ENCODE measurements at places on chromosomes 4 and X. TPM values are rescaled to one million over a fixed set of nuclear protein-coding genes. Genes with fewer than 3 reads are reported as not detected.

DNA sequence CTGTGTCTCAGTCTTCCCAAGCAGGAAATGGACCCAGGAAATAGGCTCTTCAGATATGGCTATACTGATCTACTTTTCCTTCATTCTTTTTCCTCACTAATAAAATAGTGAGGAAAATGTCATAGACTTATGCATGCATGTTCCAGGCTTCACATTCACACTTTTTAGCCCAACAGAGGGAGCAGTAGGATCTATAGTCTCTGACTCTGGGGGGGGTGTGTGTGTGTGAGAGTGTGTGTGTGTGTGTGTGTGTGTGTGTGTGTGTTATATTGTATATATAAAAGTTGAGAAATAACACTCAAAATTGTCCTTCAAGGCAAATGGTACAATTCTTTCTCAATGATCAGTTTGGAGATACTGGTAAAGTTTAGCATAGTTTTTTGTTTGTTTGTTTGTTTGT lies 297.2 kb upstream of the GALNT7 start:
- no peak for DNase-seq

DNA sequence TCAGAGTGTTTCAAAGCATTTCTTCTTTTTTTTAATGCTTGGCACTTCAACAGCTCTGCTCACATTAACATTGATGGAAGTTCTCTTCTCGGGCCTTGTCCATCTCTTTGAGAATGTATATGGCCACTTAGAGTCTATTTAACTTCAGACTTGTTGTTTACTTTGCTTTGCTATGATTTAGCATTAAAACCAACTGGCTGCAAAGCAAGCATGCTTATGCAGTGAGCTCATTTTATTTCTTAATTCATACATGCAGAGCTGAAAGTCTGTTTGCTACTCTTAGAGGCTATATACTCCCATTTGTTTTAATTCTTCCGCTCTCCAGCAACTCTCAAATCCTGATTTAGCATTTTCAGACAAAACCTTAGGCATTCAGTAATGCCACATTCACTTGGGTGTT lies 107.6 kb upstream of the PACRGL start:
- DNase-seq = no peak

GRCh38 chr4:182254026-182254780 lies 11.0 kb downstream of the TENM3 start:
- no peak for DNase-seq

GRCh38 chr4:139514382-139515059 lies 41.5 kb downstream of the SETD7 start:
- DNase-seq = no peak

GRCh38 chr4:16224264-16225166 lies 1.8 kb downstream of the TAPT1 start:
- no peak for DNase-seq

GRCh38 chr4:86013621-86014020 lies 346.2 kb downstream of the MAPK10 start:
- DNase-seq = no peak

GRCh38 chr4:140557831-140558435 lies 10.8 kb downstream of the UCP1 start:
- no peak for DNase-seq

Gene DOK7
- total RNA-seq = 0.61 TPM

- DNase-seq = no peak
Observed at GRCh38 chrX:100931218-100931924, 2.7 kb upstream of the XKRX start.

DNA sequence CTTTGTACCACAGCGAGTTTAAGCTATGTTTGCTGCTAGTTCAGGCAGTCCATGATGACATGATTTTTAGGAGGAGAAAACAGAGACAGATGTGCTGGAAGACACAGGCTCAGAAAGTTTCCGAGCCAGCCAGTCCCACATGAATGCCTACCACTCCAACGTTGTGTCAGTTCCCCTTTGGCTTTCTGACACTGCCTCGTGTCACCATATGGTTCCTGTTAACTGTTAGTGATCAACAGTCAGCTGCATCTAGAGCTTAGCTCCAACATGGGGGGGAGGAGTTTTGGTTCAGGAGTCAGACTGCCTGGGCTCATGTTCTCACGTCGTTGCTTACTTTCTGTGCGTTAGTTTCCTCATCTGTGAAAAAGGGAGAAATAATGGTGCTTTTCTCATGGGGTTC lies 343.7 kb downstream of the MID1IP1 start:
- no peak for DNase-seq

DNA sequence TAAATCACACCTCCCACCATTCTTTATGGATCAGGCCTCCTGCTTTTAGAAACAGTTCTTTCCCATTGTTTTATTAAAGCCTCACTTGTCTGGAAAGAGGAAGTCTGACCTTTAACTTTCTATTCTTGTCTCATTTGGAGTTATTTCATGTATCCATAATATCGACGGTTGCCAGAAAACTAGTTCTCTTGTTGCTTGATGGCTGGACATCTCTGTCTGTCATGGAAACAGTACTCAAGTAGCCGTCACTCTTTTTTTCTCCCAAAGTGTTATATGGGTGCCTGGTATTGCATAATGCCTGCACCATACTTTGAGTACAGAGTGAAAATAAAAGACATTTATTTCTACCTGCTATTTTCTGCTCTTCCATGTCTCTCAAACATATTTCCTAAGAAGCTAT lies 61.4 kb downstream of the PHEX start:
- DNase-seq = no peak
